ENCODE measurements at places on chromosomes 4 and X.

- no peak for DNase-seq
Measured at GRCh38 chr4:151485541-151486131, 76.7 kb downstream of the FHIP1A start.

DNA sequence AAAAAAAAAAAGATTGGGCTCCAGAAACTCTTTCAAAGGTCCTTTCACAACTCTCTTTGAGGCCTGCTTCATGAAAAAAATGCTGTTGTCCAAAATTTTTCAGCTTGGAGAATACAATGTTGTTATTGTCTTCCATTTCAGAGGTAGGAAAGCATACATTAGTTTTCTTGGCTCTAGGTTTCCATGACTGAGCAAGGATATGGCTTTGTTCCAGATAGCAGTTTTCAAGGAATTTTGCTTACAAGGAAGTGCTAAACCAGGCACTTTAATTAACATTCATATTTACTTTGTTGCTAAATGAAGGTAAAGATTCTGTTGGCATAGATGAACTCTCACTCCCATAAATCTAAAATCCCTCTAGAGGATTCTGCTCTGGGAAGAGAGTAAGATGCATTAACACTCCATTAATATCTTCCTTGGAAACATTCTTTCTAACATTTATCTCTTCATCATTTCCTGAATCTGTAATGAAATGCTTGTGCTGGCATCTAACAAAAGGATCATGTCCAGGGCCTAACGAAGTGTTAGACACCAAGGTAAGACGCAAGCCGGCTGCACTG, 118.4 kb downstream of the COL25A1 start:
- DNase-seq, result no peak

DNA sequence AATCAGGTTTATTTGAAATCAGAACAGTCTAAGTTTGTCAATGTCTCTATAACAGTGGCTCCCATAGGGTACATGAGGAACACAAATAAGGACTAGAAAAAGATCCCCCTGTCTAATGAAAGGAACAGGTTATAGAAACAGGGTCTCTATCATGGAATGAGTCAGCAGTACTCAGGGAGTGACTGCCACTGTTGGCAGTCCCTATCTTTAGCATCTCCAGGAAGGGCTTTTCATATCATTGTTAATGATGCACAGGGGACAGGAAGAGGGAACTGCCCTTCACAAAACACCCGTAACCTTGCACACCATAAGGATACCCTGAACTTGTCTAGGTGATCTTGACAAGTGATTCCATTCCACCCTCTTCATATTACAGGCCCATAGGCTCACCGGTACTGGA, 38.5 kb upstream of the SMIM10L2A start:
- no peak for DNase-seq

DNA sequence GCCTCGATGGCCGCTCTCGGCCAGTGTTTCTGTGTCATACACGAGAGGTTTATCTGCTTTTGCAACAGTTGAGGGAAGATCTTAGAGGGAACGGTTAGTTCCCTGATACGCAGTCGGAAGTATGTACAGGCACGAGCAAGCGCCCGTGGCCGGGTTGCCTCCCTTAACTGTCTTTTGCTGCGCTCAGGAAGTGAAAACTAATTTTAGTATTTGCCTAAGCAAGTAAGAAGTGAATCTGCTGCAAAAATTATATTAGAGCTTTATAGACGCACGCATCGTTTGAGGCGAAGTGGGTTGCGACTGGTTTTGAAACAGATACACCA, 695 bp downstream of the MTM1 start:
- DNase-seq, result peak; percentile 68

- DNase-seq, result no peak
Measured at GRCh38 chr4:128294464-128294863, 6.9 kb upstream of the PGRMC2 start.

GRCh38 chr4:151676301-151676700, 84.5 kb downstream of the GATB start:
- DNase-seq, result no peak

GRCh38 chr4:128663325-128663724, 146.2 kb upstream of the JADE1 start:
- no peak for DNase-seq

GRCh38 chr4:67680581-67681222, 20.3 kb downstream of the UBA6 start:
- no peak for DNase-seq

GRCh38 chr4:7721984-7722551, 217.6 kb downstream of the AFAP1 start:
- DNase-seq, result no peak

DNA sequence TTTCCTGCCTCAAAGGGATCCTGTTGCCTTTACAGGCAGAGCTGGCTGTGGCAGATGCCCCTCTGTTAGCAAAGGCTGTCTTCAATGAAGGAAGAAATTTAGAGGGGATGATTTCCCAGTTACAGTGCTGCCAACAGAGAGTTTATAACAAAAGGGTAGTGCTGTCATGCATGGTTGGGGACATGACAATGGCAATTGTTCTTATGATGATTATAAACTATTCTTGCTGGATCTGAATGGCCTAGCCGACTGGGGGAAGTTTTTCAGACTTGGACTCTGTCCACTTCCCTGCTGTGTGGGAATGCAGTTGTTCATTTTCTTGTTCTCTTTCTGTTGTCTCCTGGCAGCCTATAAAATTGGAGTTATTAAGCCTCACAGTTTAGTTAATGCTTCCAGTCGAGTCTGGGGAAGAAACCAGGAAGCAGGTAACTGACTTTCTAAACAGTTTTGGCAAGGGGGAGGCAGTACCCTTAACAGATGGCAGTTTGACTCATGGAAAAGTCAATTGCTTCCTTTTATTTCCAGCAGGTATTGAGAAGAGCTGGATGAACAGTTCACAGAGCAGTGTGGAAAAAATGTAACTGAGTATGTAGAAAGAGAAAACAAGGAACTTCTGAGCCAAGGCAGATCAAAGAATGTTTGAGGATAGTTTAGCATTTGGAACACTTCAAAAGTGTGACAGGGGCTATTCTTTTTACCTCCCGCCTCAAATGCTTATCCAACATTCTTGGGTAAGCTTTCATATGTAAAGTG, 582.6 kb downstream of the RAPGEF2 start:
- DNase-seq, result no peak

DNA sequence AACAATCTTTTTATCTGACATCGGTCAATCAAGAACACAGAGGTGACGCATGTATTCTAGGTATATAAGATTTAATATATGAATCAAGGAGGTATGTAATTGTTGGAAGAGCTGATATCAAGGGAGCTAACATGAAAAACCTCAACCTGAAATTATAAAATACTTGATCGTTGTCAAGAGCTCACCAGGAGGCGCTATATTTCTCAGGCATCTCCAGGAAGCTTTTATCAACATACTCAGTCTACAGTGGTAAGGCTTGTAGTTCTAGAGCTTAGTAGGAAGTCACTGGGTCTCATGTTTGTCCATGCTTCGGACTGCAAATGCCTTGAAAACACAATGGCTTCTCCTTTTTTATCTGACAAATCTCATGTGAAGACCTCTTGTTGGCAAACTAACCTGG, 156.1 kb downstream of the GRXCR1 start:
- no peak for DNase-seq

GRCh38 chr4:11799196-11799595, 370.5 kb upstream of the HS3ST1 start:
- no peak for DNase-seq

GRCh38 chr4:182826391-182826790, 90.8 kb downstream of the DCTD start:
- DNase-seq, result no peak

DNA sequence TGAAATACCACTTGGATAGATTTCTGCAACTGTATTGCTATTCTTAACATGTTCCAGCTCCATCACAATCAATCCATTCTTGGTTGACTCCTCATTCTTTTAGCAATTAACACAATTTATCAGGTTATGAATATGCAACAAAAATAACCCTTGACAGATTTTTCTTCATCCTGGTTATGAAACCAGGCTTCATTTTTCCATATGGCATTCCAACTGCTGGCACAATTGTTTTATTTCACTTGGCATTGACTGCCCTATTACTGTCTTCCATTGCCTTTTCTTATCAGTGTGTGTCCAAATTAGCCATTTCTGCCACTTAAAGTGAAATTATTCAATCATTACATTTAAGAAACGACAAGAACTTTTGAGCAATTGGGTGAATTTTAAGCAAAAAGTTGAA, 388.8 kb upstream of the EPHA5 start:
- no peak for DNase-seq

GRCh38 chr4:5469151-5469775, 239.1 kb downstream of the EVC2 start:
- no peak for DNase-seq

DNA sequence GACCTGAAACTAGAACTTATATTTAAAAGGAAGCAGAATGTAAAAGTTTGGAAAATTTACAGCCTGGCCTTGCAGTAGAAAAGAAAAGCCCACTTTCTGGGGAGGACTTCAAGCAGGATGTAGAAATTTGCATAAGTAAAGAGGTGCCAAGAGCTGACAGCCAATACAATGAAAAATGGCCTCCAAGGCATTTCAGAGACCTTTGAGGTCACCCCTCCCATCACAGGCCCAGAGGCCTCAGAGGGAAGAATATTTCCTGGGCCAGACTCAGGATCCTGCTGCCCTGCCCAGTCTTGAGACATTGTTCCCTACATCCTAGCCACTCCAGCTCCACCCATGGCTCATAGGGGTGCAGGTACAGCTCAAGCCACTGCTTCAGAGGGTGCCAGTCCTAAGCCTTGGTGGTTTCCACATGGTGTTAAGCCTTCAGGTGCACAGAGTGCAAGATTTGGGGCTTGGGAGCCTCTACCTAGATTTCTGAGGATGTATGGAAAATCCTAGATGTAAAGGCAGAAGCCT, 518.9 kb upstream of the INTU start:
- no peak for DNase-seq

- DNase-seq, result no peak
Measured at GRCh38 chr4:122602277-122603142, 18.4 kb downstream of the IL21 start.

DNA sequence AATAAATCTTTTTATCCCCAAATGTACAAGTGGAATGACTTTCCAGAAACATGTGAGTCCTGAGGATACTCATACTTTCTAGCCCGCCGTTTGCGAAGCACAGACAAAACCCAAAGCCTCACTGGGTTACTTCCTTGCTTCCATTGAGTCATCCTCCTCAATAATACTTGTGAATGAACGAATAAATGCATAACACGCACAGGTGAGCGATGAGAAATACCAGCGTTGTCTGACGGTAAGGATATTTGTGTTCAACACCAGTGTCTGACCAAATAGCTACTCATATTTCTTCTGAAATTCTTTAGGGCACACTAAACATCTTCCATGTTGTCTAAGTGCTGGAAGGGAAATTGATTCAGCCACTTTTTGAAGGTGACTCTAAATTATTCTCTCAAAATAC, 36.0 kb downstream of the CCNG2 start:
- DNase-seq, result no peak

DNA sequence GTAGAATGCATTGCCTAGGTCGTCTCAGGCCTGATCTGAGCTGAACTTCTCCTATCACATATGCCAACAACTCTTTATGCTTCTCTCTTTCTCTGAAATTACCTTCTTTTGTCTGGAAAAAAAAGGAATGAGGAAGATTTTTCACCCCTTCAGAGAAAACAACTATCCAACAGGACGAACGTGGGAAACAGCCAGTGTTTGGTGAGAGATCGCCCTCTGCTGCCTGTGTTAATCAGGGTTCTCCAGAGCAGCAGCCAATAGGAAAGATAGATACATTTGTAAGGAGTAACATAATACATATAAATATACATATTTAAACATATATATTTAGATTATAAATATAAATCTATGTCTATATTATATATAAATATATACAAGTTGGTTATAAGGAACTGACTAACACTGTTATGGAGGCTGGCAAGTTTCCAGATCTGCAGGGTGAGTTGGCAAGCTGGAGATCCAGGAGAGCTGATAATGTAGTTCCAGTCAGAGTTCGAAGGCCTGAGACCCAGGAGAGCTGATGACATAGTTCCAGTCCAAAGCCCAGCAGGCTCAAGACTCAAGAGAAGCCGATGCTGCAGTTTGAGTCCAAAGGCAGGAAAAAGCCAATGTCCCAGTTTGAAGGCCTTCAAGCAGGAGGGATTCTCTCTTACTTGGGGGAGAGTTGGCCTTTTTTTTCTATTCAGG, 13.3 kb downstream of the CETN2 start:
- no peak for DNase-seq

- DNase-seq, result no peak
Measured at GRCh38 chr4:106803083-106803482, 233.0 kb downstream of the DKK2 start.

DNA sequence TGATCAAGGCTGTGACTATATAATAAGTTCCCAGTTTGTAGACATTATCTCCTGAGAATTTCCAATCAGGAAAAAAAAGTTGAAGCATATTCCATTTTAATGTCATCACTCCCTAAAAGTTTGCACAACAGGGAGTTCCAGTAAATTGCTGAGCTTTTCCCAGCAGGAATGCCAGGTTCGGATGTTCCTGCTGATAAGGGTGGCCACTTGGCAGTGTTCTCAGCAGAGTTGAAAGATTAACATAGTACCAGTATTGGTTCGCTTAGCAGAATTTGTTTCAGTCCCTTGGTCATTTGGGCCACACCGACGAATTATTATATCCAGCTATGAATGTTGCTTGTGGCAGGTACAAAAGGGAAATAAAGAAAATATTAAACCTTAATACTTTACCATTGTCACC, 5.2 kb upstream of the CXCL2 start:
- no peak for DNase-seq

DNA sequence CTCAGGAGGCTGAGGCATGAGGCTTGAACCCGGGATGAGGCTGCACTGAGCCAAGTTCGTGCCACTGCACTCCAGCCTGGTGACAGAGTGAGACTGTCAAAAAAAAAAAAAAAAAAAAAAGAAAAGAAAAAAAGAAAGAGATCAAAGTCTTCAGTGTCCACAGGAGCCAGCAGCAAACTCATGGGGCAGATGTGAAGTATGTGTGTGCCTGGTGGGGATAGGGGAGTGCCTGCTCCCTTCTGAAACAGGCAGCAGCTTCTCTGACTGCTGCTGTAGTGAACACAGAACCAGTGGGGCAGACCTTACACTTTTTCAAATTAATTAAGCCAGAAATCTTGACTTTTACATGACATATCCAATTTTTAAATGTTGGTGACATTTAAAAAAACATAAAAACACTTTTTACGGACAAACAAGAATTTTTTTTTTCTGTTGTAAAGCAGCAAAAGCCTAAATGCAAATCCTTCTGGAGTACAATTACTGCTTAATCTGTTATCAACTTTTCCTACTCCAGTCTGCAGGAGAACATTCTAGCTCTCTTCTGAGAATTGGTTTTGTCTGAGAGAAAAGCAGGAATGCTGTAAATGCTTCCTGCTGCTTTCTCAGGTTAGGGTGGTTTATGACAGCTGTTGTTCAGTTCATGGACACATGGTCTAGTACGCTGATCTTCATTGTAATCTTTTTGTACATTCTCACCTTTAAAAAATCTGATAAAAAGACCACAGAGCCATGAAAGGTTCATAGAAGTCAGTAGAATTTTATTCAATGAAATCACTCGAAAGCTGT, 311.1 kb downstream of the CAMK2D start:
- no peak for DNase-seq

Data from CD4-positive, alpha-beta T cell (primary cell).